ENCODE measurements at places on chromosomes 2 and 18.

DNA sequence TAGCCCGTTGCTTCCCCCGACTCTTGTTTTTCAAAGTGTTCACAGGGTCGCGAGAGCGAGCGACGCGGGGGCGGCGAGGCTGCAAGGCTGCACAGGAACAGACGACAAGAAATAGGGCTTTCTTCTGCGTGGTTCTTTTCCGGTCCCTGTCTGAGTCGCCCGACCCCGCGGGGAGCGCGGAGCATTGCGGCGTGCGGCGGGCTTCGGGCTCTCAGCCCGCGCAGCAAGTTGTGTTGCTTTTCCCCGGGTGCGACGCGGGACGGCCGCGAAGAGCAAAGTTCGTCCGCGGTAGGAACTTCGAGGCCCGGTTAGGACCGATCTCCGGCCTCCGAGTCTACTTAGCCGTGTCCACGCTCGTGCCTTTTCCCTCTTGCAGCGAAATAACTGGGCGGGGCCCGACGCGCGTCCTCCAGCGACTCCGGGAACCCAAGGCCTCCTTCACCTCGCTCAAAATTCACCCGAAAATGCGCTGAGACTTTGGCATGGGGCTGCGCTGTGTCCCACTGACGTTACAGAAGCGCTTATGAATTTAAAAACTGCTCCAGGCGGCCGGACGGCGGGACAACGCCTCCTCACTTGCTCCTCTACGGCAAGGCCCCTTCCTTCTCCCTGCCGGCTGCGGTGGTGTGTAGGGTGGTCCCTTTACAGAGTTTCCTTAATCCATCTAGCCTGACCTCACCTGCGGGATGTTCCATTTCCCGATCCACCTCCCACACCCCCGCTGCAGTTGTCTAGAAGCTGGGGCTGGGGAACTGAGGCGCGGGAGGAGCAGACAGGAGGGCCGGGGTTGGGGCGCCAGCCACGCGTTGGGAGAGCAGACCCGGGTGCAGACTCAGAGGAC, 1.5 kb upstream of the BCL2L11 start:
- peak; percentile 18 for DNase-seq

DNA sequence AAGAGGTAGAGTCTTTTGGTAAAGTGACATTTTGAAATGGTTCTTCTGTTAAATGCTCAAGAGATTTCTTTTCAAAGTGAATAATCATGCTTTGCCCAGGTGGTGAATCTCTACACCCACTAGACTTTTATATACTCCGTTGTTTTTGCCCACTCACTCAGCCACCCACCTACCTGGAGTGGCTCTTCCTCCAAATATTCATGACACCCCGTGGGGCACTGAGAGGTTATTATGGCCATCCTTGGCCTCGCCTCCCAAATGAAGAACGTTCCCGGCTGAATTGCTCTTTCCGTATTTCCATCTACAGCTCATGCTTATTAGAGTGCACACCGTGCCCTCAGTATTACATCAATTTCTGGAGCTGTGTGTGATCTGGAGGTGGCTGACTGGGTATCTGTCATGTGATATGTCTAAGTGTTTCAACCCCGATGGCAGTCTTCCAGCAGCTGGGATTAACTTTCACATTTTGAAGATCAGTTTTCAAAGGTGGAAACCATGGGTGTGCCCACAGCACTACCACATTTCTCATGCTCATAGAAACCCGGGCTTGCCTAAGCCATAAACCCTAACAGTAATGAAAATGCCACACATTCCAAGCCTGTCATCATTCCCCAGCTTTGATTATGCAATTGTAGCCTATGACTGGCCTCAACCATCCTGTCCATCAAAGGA, 406.6 kb upstream of the MMADHC start:
- DNase-seq, result no peak

DNA sequence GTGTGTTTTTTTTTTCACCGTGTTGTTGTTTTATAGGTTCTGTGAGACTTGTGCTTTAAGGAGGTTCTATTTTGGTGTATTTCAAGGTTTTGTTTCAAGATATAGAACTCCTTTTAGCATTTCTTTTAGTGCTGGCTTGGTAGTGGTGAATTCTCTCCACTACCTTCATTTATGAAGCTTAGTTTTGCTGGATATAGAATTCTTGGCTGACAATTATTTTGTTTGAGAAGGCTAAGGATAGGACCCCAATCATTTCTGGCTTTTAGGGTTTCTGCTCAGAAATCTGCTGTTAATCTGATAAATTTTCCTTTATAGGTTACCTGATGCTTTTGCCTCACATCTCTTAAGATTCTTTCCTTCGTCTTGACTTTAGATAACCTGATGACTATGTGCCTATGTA, 66.8 kb downstream of the MSTN start:
- no peak for DNase-seq

DNA sequence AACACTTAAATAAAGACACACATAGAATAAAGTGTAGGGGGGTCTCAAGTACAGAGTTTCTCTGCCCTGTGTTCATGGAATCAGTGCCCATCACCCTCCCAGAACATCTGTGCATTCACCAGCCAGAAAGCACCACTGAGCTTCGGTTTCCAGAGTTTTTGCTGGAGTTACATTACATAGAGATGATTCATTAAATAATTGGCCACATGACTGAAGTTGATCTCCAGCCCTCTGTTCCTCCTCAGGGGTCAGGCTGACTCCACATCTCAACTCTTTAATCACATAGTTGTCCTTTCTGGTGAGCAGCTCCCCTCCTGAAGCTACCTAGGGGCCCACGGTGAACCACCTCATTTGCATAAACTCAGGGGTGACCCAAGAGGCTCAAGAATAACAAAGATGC, 129.8 kb downstream of the METTL4 start:
- no peak for DNase-seq

DNA sequence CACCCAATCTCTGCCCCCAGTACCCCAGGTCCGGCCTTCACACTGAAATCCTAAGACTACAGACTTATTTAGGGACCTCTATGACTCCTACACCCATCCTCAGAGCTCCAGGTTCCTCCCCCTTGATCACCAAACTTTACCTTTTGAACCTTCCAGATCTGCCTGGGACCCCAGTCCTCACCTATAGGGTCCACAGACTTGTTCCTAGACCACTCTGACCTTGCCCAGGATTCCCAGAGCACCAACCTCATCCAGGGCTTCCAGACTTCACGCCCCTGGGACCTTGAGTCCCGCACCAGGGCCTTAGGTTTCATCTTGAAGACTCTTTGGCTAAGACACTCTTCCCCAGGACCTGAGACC, 462 bp downstream of the CHCHD5 start:
- no peak for DNase-seq

DNA sequence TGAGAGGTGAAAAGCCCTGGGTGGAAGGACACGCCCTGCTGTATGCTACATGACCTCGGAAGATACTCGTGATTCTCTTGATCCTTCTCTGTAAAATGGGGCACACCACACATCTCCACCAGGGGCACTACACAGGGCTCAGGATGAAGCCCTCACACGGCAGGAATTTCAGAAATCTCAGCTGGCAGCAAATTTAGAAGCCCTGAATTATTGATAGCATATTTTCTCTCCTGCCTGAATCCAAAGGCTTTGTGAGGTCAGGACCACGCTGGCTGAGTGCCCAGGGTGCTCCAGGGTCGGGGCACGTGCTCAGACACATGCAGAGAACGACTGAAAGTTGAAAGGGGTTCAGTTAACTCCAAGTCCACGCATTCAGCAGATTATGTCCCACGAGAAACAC, 42.1 kb upstream of the GALR1 start:
- DNase-seq, result peak; percentile 30

GRCh38 chr2:196566961-196567666, 72.4 kb upstream of the CCDC150 start:
- no peak for DNase-seq

- no peak for DNase-seq
These were observed 174.1 kb upstream of the RASGRP3 start for GRCh38 chr2:33302348-33302747.

DNA sequence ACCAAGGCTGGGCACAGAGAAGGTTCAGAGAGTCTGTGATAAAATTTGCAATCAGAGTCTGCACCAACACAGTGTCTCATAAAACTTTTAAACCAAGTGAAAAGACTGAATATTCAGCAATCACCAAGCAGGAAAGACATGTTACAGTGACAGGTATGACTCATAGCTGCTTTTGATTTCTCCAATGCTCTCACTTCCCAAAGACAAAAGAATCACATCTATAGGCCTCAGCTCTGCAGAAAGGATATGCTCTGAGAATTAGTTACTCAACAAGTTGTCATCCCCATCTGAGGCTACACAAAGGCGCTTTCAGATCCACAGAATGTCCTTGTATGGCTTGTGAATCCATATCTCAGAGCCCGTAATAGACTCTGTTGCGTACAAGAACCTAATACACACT, 92.5 kb downstream of the KCNF1 start:
- DNase-seq, result no peak

DNA sequence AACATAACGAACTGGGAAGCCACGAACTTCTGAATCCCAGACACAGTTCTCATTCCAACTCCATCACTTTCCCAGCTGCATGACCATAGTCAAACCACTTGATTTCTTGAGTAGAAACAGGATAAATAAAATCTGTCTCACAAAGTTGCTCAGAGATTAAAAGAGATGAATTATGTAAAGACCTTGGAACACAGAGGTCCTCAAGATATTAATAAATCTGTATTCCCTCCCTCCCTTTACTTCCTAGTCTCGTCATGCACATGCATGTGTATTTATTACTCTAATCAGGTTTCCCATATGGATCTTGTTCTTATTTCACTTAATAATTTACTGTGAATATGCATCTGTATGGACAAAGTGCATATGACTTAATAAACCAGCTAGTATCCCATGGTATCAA, 21.1 kb upstream of the CSRNP3 start:
- DNase-seq, result no peak

GRCh38 chr2:63056107-63057050, 5.7 kb downstream of the OTX1 start:
- DNase-seq, result no peak

- DNase-seq, result no peak
These were observed 195.5 kb upstream of the CYRIA start for GRCh38 chr2:16861111-16861510.

DNA sequence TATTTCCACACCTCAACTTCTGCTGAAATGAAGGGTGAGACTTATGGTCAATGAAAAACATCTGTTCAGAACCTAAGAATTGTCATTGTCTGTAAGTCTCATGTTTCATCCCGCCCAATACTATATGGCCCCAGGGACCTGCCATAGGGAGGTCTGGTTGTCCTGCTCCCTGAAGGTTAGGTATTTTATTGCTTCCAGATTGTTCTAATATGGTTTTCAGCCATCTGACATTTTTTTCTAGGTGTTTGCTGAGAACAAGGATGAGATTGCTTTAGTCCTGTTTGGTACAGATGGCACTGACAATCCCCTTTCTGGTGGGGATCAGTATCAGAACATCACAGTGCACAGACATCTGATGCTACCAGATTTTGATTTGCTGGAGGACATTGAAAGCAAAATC, 7.3 kb downstream of the XRCC5 start:
- no peak for DNase-seq

- no peak for DNase-seq
These were observed 102.9 kb downstream of the TGFA start for GRCh38 chr2:70450641-70451250.

DNA sequence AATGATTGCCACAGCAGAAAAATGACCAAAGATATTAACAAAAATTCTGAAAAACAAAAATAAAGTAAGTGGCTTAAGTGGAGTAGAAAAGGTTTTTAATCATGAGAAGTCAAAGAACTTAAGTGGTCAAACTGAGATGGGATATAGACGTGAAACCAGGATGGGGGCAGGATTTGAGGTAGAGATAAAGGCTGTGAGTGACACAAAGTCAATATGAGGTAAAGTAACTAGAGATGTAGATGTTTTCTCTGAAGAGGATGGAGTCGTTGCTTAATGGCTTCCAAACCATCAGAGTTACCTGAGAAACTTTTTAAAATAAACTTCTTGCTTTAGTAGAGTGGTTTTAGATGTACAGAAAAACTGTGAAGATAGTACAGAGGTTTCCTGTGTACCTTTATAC, 21.2 kb downstream of the ANKRD12 start:
- DNase-seq, result no peak

- DNase-seq, result no peak
These were observed 187.0 kb downstream of the OSR1 start for GRCh38 chr2:19171409-19171808.

- DNase-seq, result no peak
These were observed 1549.6 kb upstream of the DDX18 start for GRCh38 chr2:116264872-116265271.

- no peak for DNase-seq
These were observed 1.3 kb downstream of the NGEF start for GRCh38 chr2:233011702-233012131.

- no peak for DNase-seq
These were observed 33.3 kb downstream of the CFLAR start for GRCh38 chr2:201149064-201149820.

GRCh38 chr2:169365029-169365480, 2.7 kb upstream of the LRP2 start:
- no peak for DNase-seq

- no peak for DNase-seq
These were observed 244.5 kb downstream of the TCF4 start for GRCh38 chr18:55343396-55344073.

- no peak for DNase-seq
These were observed 167.0 kb upstream of the HAAO start for GRCh38 chr2:42959234-42960001.

DNA sequence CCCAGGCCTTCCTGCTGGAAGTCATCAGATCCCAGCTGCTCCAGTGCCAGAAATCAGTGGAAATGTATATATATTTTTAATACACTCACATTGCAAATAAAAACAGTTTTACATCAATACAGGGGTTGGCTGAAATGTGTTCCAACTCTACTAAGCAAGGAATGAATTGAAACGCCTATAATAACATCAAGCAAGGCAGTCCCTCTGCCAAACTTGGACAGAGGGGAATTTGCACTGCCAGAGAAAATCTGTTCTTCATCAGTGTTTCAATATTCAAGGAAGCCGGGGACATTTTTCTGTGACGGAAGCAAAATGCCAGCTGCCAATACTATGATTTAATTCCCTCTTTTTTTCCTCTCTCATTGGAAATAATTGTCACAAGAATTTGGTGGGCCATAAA, 335.3 kb downstream of the TNS1 start:
- no peak for DNase-seq

GRCh38 chr2:26934335-26934724, 36.1 kb upstream of the MAPRE3 start:
- no peak for DNase-seq

- no peak for DNase-seq
These were observed 259.7 kb downstream of the CDH19 start for GRCh38 chr18:66344227-66344626.

- no peak for DNase-seq
These were observed 34.0 kb downstream of the QPCT start for GRCh38 chr2:37378411-37378810.

DNA sequence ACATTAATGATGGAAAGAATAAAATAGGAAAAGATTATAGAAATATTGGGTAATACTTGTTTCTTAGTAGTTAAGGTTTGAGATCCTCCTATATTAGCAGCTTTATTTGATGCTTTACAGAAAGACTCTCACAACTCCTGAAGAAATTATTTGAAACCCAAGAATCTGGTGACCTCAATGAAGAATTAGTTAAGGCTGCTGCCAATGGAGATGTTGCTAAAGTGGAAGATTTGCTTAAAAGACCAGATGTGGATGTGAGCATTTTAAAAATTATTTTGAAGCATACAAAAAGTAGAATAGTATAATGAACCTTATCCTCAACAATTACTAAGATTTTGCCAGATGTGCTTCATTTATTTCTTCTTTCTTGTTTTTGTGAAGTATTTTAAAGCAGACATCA, 59.1 kb downstream of the MIB1 start:
- DNase-seq, result no peak

- DNase-seq, result no peak
These were observed 15.5 kb upstream of the MSH6 start for GRCh38 chr2:47767497-47767844.

Measured in T-helper 2 cell (primary cell).